ENCODE measurements at places on chromosomes 13 and 19. TPM values are rescaled to one million over a fixed set of nuclear protein-coding genes. Genes with fewer than 3 reads are reported as not detected.

- no peak for DNase-seq
Observed at GRCh38 chr13:50235604-50236342, 220.5 kb downstream of the KCNRG start.

DNA sequence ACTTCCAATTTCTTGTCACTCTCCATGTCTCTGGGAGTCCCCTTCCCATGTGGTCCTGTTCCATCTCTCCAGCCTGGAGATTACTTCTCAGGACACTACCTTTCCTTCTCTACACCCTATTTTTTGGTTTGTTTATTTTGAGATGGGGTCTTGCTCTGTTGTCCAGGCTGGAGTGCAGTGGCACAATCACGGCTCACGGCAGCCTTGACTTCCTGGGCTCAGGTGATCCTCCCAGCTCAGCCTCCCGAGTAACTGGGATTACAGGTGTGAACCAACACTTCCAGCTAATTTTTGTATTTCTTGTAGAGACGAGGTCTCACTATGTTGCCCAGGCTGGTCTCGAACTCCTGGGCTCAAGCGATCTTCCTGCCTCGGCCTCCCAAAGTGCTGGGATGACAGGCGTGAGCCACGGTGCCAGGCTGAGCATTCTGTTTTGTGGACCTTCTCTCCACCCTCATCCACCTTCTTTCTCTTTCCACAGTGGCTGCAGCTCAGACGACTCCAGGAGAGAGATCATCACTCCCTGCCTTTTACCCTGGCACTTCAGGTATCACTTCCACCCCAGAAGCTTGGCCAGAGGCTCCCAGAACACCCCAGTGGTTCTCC is 644 bp downstream of the HCST start:
- DNase-seq = peak; percentile 36

GRCh38 chr13:77460195-77460594 is 75.3 kb upstream of the SCEL start:
- no peak for DNase-seq

DNA sequence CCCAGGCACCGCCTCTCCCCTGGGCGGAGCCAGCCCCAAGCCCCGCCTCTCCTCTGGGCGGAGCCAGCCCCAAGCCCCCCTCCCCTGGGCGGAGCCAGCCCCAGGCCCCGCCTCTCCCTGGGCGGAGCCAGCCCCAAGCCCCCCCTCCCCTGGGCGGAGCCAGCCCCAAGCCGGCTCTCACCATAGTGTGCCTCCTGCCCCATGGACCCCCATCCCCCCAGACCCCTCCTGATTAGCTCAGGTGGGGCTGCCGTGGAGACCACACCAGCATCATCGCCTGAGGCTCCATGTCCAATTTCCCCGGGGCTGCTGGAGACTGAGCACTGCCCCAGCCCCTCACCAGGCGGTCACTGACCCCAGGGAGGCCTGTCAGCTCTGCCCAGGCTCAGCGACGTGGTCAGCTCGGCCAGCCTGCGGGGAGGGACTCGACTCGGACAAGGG is 4.2 kb upstream of the MADCAM1 start:
- DNase-seq = no peak

GRCh38 chr19:43812688-43813087 is 10.4 kb upstream of the LYPD5 start:
- DNase-seq = no peak

DNA sequence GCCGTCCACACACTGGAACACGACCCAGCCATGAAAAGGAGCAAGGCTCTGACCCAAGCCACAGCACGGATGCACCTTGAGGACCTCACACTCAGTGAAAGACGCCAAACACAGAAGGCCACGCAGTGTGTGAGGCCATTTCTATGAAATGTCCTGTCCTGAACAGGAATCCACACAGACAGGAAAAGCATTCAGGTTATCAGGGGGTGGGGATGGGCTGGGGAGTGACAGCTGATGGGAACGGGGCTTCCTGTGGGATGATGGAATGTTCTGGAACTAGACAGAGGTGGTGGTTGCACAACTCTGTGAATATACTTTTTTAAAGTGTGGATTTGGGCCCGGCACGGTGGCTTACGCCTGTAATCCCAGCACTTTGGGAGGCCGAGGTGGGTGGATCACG is 30.6 kb downstream of the GPX4 start:
- no peak for DNase-seq

DNA sequence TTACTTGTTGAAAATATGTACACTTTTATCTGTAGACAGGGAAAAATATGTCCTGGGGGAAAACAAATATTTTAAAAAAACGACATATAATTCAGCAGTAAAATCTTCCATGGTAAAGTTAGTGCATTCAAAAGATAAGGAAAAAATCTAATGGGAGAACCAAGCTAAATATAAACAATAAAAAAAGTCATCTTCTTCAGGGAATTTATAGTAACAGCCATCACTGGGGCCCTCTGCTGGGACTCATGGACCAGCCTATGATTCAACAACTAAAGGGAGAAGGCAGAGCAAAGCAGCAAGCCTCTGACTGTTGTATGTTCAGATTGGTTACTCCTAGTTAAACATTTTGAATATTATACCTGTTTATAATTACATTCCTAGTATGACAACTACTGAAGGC is 93.0 kb downstream of the ITGBL1 start:
- DNase-seq = no peak

DNA sequence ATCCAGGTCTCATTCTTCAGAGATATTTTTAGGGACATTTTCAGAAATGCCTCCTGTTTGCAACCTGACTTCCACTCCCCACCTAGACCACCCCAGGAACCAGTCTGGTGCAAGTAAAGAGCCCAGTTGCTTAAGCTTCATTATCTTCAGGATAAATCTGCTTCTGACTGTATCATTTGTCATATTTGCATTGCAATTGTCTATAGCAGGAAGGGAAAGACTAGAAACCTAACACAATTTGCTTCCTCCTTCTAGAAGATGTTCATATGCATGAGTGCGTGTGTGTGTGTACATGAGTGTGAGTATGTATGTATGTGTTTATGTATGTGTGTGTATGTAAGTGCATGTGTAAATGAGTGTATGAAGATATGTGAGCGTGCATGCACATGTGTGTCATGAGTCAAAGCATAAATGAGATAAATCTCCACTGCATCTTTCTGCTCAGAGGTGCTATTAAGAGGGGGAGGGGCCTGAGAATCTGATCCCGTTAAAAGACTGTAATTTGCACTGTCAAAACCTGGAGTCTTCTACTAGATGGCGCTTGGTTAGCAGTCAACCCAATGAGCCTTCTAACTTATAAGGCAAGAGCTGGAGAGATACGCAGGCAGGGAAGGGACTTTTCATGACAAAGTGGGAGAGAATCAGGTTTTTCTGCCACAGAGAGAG is 178.8 kb upstream of the KL start:
- DNase-seq = peak; percentile 57

DNA sequence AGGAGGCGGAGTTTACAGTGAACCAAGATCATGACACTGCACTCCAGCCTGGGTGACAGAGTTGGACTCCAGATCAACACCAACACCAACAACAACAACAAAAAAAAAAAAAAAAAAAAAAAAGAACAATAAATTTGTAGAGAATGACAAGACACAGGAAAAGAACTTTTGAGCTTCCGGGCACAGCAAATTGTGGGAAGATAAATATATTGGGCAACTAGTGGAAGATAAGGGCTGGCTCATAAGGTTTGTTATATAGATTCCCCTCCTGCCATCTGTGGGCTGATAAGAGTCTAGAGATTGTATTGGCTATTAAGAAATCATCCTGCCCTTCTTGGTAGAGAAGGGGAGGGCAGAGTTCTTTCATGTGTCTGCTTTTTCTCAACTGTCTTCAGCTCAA is 33.1 kb upstream of the CYP2S1 start:
- DNase-seq = no peak

- no peak for DNase-seq
Observed at GRCh38 chr13:74229242-74229641, 95.0 kb upstream of the KLF12 start.

DNA sequence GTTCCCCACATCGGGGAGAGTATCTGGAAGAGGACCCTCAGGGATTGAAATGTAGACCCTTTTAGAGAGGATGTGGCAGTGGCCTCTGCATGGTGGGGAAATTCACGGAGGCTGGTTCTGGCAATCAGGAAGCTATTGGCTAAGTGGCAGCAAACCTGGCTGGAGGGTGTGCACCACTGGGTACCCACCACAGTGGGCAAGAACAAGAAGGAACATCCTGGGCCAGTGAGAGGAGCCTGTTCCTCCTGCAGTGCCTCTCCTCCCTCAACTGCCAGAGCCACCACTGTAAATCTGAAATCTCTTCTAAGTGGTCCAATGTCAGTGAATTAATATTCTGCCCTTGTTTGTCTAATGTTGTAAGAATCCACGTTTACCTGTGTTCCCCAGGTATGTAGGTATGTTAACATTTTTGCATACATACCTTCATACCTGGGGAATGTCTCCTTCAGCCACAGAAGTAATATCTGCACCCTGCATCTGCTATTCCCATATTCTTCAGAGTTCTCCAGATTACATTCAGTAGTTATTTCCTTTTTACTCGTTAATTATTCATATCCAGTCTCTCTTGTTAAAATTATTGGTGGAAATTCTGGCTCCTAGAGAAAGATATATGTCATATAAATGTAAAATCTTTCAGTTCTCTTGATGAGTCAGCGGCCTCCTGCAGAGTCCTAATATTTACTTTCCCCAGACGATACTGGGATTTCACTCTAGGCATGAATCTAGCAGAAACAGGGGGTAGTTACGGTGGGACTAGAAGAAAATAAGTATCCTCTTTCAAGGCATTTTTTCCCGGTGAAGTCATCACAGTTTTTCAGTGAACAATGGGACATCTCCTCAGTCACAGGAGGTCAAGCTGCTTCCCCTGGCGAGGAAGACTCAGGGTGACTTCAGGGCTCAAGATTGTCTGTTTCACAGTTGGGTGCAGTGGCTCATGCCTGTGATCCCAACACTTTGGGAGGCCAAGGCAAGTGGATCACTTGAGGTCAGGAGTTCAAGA is 148.3 kb downstream of the MYO16 start:
- no peak for DNase-seq

GRCh38 chr19:58555920-58556621 is 1.2 kb upstream of the CHMP2A start:
- DNase-seq = no peak

DNA sequence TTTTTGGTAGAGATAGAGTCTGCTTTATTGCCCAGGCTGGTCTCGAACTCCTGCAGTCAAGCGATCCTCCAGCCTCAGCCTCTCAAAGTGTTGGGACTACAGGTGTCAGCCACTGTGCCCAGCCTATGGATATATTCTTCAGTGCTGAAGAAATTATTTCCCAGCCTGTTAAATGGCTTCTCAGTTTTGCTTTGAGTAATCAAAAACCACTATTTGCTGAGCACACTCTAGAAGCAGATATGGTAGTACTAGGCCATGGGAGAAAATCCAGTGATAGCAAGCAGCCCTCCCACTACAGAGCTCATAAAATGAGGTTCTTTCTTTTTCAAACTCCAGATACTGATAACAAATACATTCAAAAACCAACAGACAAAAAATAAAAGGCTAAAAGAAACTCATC is 80.6 kb upstream of the CLDN10 start:
- DNase-seq = no peak

DNA sequence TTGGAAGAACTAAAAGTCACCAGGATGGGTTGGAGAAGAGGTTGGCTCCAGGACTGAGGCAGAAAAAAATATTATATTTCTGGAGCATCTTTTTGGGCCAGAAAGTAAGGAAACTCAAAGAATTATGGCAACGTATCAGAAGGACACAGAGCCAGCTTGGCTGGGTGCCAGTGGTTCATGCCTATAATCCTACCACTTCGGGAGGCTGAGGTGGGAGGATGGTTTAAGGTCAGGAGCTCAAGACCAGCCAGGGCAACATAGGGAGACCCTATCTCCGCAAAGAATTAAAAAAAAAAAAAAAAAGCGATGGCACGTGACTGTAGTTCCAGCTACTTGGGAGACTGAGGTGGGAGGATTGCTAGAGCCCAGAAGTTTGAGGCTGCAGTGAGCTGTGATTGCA is 108.1 kb downstream of the GADD45B start:
- no peak for DNase-seq

GRCh38 chr13:76596216-76596615 is 290.0 kb downstream of the KCTD12 start:
- no peak for DNase-seq

- no peak for DNase-seq
Observed at GRCh38 chr13:36875431-36875830, 44.6 kb downstream of the SMAD9 start.

- DNase-seq = no peak
Observed at GRCh38 chr13:53683146-53683545, 654.5 kb downstream of the OLFM4 start.

GRCh38 chr13:30936971-30937370 is 4.5 kb downstream of the TEX26 start:
- no peak for DNase-seq

- no peak for DNase-seq
Observed at GRCh38 chr19:35797663-35798062, 15.0 kb downstream of the PRODH2 start.

- DNase-seq = peak; percentile 75
Observed at GRCh38 chr13:100088644-100089464, at the start of gene PCCA. TSS of gene PCCA (plus strand) at chr13:100089093. CDS start at chr13:100089121, 28 bp downstream.

DNA sequence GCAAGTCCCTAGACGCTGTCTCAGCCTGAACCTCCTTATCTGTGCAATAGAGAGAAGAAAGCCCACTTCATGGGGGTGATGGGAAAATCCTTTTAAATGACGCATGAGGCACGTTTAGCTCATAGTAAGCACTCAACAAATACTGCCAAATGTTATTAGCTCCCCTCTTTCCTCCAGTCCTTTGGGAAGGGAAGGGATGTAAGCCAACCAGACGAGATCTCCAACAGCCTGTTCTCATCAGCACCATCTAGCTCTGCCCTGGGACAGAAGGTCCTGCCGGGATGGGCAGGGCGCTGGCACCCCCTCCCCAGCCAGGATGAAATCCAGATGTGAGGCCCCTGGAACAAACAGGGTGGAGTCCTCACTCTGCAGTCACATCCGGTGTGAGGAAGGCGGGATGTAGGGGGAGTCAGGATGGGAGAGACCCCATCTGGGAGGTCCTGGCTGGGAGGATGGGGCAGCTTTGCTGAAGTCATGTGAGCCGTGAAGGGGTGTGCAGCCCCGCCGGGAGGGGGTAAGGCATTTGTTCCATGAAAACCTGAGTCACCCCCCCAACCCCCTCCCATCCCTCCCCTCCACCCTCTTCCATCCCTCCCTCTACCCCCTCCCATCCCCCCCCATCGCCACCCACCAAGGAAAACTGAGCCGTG is 4.6 kb downstream of the S1PR2 start:
- no peak for DNase-seq

DNA sequence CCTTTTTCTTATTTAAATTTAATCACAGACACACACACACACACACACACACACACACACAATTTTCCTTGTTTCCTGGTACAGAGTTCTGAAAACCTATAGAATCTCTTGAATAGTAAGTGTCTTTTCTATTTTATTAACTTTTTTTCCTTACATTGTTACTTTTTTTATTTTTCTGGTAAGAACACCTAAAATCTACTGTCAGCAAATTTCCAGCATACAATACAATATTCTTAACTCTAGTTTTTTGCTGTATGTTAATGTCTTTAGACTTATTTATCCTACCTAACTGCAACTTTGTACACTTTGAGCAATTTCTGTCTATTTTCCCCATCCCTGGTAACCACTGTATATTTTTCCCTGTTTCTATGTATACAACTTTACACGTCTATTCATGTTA is 1179.8 kb downstream of the SLITRK1 start:
- DNase-seq = no peak

SIGLEC10 gene
- 500 TPM for total RNA-seq

RPL18 gene
- total RNA-seq = 3,031 TPM

SLC15A1 gene
- total RNA-seq = not detected

ZNF791 gene
- 21.4 TPM for total RNA-seq

RRAS gene
- total RNA-seq = 1.8 TPM

LAIR2 gene
- not detected for total RNA-seq

ATP12A gene
- not detected for total RNA-seq

PDX1 gene
- not detected for total RNA-seq

Measured in Karpas-422 (cell line).